ENCODE measurements at places on chromosomes 2 and 18. TPM values are rescaled to one million over a fixed set of nuclear protein-coding genes. Genes with fewer than 3 reads are reported as not detected.

DNA sequence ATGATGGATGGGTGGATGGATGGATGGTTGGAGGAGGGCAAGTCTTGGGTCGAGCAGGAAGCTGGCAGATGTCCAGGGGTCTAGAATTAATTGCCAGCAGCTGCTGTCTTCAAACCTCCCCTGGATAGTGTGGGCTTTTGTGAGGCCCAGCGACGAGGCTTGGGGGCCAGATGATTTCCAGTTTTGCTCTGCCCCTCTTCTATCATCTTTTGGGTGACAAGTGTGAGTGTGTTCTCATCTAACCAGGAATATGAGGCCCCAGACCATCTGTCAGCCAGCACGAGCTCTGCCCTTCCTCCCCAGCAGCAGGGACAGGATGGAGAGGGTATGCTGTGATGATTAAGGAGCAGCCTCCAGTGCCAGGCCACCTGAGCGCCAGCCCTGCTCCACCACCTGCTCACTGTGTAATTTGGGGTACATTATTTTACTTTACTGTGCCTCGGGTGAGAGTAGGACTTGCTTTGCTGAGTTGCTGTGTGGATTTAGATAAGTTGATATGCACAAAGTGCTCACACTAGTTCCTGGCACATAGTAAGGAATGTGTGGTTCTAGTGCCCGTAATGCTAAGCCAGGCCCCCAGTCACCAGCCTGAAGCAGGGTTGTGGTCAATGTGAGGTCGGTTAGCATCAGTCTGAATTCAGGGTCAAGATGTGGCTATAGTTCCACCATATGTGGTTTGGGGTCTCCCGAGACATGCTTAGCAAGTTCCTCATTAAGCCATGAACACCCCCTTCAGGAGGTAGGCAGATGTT, 251.1 kb downstream of the CYP26B1 start:
- DNase-seq, result no peak

DNA sequence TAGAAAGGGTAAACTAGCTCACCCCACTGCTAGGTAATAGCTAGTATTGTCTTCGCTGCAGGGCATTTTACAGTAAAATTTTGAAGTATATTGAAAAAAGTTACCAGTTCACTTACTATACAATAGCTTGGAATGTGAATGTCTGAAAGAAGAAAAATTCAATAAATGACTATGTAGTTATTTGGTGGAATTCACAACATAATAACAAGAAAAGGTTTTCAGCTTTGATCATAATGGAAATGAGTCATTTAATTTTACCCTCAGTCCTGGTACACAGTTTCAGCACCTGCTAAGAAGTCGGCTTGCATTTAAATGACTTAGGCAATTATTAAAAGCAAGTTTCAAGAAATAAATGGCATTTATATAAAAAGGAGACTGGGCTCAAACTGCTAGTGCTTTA, 90.4 kb downstream of the NUP35 start:
- DNase-seq, result no peak

- no peak for DNase-seq
These were observed 1211.8 kb upstream of the SLC39A10 start for GRCh38 chr2:194445226-194445625.

- no peak for DNase-seq
These were observed 41.4 kb upstream of the TMEFF2 start for GRCh38 chr2:192236136-192236535.

DNA sequence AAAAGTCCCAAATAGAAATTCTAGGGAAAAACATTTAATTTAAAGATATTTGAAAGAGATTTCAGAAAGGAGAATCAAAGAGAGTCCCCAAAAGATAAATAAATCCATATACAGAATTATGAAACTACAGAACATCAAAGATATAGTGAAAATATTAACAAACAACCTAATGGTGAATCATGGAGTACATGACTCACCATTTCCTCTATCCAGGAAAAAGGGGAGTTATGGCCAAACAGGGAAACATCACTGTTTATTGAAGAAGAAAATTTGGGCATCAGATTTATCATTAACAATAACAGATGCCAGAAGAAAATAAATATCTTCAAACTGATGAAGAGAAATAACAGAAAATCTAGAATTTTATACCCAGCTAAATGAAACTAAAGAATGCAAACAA, 448.3 kb downstream of the CDH2 start:
- DNase-seq, result no peak

GRCh38 chr2:175062787-175063585, 57.8 kb upstream of the CHN1 start:
- DNase-seq, result no peak

- DNase-seq, result no peak
These were observed 145.3 kb downstream of the C1D start for GRCh38 chr2:67917332-67918054.

DNA sequence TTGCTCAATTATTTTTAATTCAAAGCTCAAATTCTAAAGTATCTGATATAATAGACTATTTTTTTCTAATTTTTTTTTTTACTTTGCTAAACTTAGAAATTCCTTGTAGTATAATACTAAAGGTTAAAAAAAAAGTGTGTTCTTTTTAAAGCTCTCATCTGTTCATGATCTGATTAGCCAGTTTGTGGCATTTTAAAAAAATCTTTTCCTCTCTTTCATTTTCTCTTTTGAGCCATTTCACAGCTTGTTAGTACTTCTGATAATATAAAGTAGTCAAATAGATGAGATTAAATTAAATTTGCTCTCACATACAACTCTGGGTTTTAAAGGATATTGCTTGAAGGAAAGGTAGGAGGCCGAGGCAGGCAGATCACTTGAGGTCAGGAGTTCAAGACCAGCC, 40.7 kb upstream of the NEMP2 start:
- no peak for DNase-seq

DNA sequence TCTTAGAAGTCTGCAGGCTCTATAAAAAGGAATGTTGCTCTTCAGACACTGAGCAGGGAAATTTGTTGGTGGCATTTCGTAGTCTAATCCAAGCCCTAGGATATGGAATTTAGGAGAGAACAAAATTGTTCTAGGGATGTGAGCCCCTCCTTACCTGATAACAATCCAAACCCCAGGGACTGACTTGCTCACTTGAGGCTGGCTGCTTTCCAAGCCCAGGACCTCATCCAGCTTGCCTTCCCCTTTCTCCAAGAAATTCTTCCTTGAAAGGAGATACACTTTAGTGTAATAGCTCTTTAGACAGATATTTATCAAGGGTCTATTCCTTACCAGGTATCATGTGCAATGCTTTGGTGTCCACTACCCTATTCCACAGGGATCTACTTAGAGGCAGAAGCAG, 279.8 kb downstream of the C1D start:
- no peak for DNase-seq

GRCh38 chr2:168470320-168471162, 14.5 kb downstream of the CERS6 start:
- no peak for DNase-seq

OR6B2 gene
- total RNA-seq, result not detected

GRCh38 chr2:105888625-105889024, 143.9 kb downstream of the NCK2 start:
- DNase-seq, result no peak

DNA sequence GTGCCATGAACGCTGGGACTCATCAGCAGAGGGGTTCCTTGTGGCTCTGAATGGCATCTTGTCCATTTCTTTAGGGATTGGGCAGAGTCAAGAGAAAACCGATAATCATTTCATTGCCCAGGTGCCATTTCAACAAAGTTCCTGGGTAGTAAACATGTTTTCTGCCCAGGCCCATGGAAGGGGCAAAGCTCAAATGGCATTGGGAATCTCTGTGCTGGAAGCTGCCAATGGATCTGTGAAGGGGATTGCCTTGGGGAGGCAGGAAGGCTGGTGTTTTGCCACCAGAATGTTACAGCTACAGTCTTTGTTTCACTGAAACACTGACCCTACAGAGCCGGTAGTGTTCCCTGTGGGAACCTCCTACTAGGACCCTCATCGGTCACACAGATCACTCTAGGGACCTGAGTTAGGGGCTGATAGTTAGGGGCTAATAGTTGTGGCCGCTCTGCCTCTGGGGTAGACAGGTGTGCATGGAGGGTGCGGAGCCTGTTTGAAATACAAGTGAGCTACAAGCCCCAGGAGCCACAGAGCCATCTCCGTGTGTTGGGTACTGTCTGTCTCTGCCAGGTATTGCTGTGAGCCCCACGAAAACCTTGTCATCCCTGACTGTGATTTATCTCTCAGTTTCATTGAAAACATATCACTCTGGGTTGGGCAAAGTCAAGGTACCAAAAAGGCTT, 224.4 kb upstream of the COPS8 start:
- no peak for DNase-seq

- DNase-seq, result no peak
These were observed 593.2 kb downstream of the ZEB2 start for GRCh38 chr2:143926736-143927135.

SLC11A1 gene
- 0.35 TPM for total RNA-seq

DNA sequence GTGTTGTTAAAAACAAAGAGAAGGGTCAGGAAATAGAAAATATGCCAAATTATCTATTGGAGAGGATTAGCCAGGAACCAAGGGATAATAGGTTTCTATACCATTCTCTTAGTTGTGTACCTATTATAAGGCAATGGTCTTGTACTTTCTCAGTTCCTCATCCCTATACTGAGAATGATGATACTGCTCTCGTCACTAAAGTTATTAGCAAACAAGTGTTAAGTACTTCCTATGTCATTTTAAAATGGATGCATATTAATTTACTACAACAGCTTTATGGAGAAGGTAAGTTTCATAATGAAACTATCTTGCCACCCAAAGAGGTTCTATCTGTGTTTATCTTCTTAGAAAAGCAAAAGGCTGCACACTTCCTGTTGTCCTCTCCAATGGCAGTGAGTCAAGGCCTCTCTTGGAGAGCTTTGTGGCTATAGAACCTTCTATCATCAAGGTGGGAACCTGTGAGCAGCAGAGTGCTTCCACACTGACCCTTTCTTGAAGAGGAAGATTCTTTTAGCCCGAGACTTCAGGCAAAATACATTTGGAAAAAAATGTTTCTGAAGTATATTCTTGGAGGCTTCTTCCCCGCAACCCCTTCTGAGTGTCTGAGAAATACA, 460.7 kb upstream of the FANCL start:
- DNase-seq, result no peak

L3MBTL4 gene
- not detected for total RNA-seq

DNA sequence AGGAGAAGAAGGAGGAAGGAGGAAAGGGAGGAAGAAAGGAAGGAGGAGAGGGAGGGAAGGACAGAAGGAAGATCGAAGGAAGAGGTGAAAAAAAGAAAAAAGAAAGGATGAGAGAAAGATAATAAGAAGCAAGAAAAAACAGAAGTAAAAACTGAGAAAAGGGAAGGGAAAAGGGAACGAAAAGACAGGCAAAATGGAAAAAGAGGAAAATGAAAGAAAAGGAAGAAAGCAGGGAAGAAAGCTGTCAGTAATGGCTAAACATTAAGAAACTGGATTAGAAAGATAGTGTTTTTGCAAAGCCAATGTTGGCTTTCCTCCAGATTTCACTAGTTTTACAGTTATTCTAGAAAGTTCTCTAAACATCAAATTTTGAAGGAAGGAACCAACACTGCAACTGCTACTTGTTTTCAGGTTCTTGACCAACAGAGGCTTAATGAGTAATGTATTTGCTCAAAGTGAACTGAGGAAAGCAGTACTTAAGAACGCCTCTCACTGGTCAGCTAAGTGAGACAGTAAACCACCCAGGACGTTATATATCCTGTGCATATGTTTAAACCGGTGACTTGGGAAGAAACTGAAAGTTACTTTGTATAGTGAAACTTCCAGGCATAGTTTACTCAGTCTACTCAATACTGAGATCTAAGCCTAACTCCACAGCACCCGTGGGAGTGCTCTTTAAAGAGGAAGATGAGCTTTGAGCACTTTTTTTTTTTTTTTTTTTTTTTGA, 286.2 kb upstream of the TRIB2 start:
- no peak for DNase-seq

GRCh38 chr2:67669168-67669567, 272.0 kb downstream of the ETAA1 start:
- DNase-seq, result no peak

DNA sequence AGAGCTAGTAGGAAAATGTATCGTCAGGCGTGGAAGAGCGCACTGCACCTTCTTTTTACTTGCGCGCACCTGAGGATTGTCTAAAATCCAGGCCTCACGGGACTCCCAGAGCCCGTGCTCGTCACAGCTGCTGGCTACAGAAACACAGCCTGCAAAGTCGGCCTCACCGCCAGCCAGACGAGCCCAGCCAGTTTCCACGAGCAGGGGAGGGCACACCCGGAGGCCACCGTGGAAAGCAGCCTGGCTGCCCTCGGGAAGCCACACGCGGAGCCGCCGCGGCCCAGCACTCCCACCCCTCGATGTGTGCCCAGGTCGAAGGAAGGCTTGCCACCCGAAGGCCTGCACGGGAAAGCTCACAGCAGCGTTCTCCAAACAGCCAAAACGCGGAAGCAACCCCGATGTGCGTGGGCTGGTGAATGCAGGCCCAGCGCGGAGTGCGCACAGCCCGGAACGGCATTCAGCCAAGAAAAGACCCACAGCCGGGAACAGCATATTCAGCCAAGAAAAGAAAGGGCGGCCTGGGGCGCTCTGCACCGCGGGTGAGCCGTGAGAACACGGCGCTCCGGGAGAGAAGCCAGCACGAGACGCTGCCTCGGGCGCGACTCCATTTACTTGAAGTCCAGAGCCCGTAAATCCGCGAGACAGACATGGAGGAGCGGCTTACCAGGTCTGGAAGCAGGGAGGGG, 53.9 kb upstream of the SALL3 start:
- no peak for DNase-seq

STPG4 gene
- total RNA-seq, result 6.5 TPM

- DNase-seq, result no peak
These were observed 286.2 kb upstream of the CXCR4 start for GRCh38 chr2:136404176-136404575.

GRCh38 chr2:12050396-12050795, 304.0 kb downstream of the LPIN1 start:
- DNase-seq, result no peak

RNF125 gene
- 0.15 TPM for total RNA-seq

RASGRP3 gene
- 0.10 TPM for total RNA-seq

GRCh38 chr2:165953306-165953654, 296 bp downstream of the TTC21B start:
- DNase-seq, result no peak

DNA sequence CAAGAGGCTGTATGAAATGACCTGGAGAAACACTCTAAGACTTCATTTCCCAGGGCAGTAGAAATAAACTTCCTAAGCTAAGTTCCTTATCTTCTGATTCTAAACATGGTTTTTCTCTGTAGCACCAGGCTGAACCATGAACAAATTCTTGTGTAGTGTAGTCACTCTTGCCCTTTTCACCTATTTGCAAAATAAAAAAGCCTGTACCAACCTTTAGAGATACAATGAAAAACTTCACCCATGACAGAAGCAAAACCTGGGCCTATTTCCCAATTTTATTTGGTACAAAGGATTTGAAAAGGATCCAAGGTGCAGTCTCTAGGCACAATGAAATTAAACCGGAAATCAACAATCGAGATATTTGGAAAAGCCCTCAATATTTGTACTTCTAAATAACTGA, 43.6 kb downstream of the POLR1A start:
- peak; percentile 91 for DNase-seq

- peak; percentile 42 for DNase-seq
These were observed 58.7 kb downstream of the C18orf54 start for GRCh38 chr18:54416436-54416835.

GRCh38 chr18:70328169-70328568, 39.3 kb downstream of the SOCS6 start:
- no peak for DNase-seq
